Natural killer cell treated with Interleukin-12 subunit alpha and Interleukin-12 subunit beta and Interleukin-15 and Interleukin-18, amount 100 ng/mL, for 72 hours (primary cell): ENCODE measurements at places on chromosomes 12 and 14. TPM values are rescaled to one million over a fixed set of nuclear protein-coding genes. Genes with fewer than 3 reads are reported as not detected.

MYBPC1 gene
- total RNA-seq, result not detected

DNA sequence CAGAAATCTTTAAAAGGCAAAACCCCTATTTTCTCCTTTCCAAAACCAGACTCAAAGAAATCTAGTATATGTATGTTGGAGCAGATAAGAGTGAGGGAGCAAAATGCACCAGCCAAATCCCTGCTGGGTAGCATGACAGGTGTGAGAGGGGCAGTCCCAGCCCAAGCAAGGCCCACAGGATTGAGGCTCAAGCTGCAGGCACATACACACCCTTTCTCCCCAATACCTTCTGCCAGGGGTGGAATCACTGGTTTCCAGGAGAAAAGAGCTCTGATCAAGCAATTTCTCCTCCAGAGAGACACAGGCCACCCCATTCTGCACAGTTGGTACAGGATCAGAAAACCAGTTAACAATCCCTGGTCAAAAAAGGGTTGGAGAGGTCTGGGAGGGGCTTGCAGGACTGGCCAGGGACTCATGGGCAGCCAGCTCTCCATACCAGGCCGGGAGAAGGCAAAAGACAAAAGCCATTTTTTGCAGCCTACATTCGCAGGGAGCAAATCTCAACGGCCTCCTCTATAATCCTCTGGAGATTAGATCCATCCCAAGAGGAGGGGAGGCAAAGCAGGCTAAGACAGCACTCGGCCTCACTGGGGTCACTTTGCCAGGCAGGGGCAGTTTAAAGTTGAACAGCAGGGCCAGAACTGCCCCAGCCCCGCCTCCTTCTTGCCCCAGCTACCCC is 2.1 kb downstream of the KMT2D start:
- no peak for DNase-seq
- peak overlapping the region; percentile 67 for H3K27ac ChIP-seq
- H3K4me1 ChIP-seq, result peaks cover 48% of the 10 kb centered on the region
- no peaks in the 10 kb centered on the region for H3K27me3 ChIP-seq
- H3K36me3 ChIP-seq, result peaks cover 5% of the 10 kb centered on the region

SERPINA1 gene
- 0.38 TPM for total RNA-seq

SERPINA12 gene
- not detected for total RNA-seq

DNA sequence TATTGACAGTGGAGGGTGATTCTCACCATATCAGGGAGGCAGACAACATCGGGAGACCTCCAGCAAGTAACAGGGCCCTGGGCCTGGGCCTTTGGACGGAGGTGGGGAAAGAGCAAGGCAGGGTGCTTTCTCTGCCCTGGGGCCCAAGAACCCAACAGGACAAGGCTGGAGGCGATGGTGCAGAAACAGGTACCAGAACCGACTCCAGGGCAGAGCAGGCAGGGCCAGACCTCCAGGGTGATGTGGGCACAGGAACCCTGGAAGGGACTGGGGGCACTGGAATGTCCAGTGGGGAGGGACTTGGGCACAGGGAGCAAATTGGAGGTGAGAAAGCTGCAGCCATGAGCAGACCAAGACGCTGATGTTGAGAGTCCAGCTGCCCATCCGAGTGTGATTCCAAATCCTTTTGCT is 44.4 kb downstream of the PRMT8 start:
- no peaks in the 10 kb centered on the region for H3K36me3 ChIP-seq
- DNase-seq, result no peak
- H3K4me1 ChIP-seq, result no peaks in the 10 kb centered on the region

- H3K36me3 ChIP-seq, result no peaks in the 10 kb centered on the region
- H3K4me1 ChIP-seq, result peaks cover 4% of the 10 kb centered on the region
- DNase-seq, result no peak
- no peak overlapping the region for H3K4me3 ChIP-seq
- no peaks in the 10 kb centered on the region for H3K27me3 ChIP-seq
Measured at GRCh38 chr14:105224845-105225570, 23.3 kb upstream of the BTBD6 start.

- no peak overlapping the region for H3K4me3 ChIP-seq
Measured at GRCh38 chr14:98826618-98827017, 445.4 kb downstream of the BCL11B start.

GPX2 gene
- total RNA-seq, result not detected

- no peak overlapping the region for H3K4me3 ChIP-seq
- peaks cover 15% of the 10 kb centered on the region for H3K36me3 ChIP-seq
- peak overlapping the region; percentile 78 for H3K27ac ChIP-seq
- no peak for DNase-seq
Measured at GRCh38 chr12:104555648-104556047, 98.9 kb downstream of the CHST11 start.

DNA sequence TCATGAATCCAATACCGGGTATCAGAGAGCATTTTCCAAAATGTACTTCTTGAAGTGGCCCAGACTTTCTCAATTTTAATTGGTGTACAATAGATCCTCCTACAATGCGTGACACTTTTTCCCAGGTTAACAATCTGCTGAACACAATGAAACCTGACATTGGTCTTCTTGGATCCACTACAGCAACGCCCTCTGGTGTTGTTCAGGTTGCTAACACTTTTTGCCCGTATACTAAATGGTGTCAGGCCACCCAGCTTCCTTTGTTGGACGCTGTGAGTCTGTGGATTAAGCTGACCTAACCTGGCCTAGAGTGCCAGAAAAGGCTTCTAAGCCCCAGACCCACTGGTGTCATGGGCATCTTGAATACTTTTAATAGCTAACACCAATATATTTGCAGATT is 89.2 kb downstream of the KCNK10 start:
- DNase-seq, result no peak
- H3K27ac ChIP-seq, result no peak overlapping the region
- no peaks in the 10 kb centered on the region for H3K4me1 ChIP-seq
- H3K36me3 ChIP-seq, result peaks cover 6% of the 10 kb centered on the region

- H3K27ac ChIP-seq, result no peak overlapping the region
- no peak overlapping the region for H3K4me3 ChIP-seq
- H3K27me3 ChIP-seq, result no peaks in the 10 kb centered on the region
Measured at GRCh38 chr12:71197460-71197859, 39.7 kb upstream of the TSPAN8 start.

LHX5 gene
- not detected for total RNA-seq

DNA sequence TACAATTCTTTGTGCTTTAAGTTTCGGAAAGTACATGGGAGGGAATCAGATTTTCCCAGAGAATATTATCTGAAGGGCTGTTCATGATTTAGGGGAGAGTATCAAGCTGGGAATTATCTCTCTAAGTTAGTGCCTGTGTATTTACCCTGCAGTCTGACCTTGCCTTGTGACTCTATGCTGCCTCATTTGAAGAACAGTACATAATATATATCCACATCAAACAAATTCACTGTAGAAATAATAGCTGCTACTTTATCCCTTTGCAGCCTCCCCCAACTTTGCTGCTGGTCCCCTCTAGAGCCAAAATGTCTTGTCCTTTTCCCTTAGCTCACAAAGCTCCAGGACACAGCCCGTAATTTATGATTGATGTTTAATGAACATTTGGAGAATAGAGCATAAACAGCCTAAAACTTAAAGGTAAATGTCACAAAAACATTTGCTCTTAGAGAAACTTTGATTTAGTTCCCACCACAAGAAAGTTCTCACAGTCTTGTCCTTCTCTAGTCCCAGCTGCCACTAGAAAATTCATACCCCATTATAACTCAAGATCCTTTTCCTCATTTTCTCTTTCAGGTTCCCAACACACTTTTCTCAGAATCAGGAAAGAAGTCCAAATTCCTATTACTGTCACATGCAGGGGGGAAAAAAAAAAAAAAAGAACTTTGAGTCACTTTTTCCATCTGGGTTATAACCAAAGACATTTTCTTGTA is 1009.6 kb downstream of the FLRT2 start:
- no peak overlapping the region for H3K4me3 ChIP-seq
- no peak for DNase-seq
- no peaks in the 10 kb centered on the region for H3K27me3 ChIP-seq
- H3K36me3 ChIP-seq, result no peaks in the 10 kb centered on the region
- no peak overlapping the region for H3K27ac ChIP-seq
- H3K4me1 ChIP-seq, result no peaks in the 10 kb centered on the region

ADAM21 gene
- total RNA-seq, result not detected

KLRG1 gene
- 23.2 TPM for total RNA-seq

AKAP3 gene
- 0.86 TPM for total RNA-seq

GRCh38 chr14:23398348-23398747 is 9.7 kb downstream of the MYH6 start:
- H3K4me3 ChIP-seq, result no peak overlapping the region
- H3K4me1 ChIP-seq, result no peaks in the 10 kb centered on the region
- peaks cover 11% of the 10 kb centered on the region for H3K27me3 ChIP-seq
- DNase-seq, result no peak
- no peaks in the 10 kb centered on the region for H3K36me3 ChIP-seq

PLEK2 gene
- total RNA-seq, result not detected

TMPRSS12 gene
- total RNA-seq, result not detected

GRCh38 chr14:90628825-90629224 is 187.4 kb downstream of the TTC7B start:
- H3K4me1 ChIP-seq, result no peaks in the 10 kb centered on the region
- no peak overlapping the region for H3K27ac ChIP-seq
- H3K27me3 ChIP-seq, result no peaks in the 10 kb centered on the region
- H3K4me3 ChIP-seq, result no peak overlapping the region
- H3K36me3 ChIP-seq, result no peaks in the 10 kb centered on the region
- DNase-seq, result no peak

ADSS1 gene
- total RNA-seq, result 0.61 TPM

- H3K36me3 ChIP-seq, result no peaks in the 10 kb centered on the region
- H3K4me3 ChIP-seq, result no peak overlapping the region
- H3K4me1 ChIP-seq, result no peaks in the 10 kb centered on the region
- no peak overlapping the region for H3K27ac ChIP-seq
Measured at GRCh38 chr14:30138567-30138966, 210.9 kb upstream of the PRKD1 start.

DNA sequence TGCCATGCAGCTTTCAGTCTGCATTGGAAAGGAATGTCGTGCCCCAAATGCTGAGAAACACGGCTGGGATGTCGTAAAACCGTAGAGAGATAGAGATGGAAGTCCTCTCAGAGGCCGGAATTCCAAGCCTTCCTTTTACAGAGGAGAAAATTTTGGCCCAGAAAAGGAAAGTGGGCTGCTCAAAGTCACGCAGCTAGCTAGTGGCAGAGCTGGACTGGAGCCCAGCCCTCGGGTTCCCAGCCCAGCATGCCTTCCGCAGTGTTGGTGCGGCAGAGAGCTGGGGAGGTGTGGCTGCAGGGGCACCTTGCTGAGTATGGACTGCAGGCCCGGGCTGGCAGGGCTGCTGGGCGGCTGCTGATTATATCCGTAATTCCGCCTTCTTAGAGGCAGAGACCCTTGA is 50.3 kb downstream of the KCNA1 start:
- no peak overlapping the region for H3K4me3 ChIP-seq
- no peaks in the 10 kb centered on the region for H3K4me1 ChIP-seq
- H3K27me3 ChIP-seq, result peaks cover 74% of the 10 kb centered on the region
- no peak overlapping the region for H3K27ac ChIP-seq
- no peaks in the 10 kb centered on the region for H3K36me3 ChIP-seq

FOXG1 gene
- total RNA-seq, result not detected

DNA sequence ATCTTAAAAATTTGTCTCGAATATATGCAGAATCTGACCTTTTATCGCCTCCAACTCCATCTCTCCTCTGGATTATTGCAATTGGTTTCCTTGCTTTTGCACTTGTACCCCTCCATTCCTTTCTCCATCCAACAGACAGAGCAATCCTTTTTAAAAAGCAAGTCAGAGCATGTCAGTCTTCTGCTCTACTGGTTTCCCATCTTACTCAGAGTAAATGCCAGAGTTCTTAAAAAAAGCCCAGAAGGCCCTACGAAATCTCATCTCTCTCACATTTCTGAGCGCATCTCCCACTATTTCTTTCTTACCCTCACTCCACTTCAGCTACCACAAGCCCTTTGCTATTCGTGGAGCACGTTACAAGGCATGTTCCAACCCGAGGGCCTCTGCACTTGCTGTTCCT is 236.9 kb upstream of the DDHD1 start:
- H3K4me3 ChIP-seq, result no peak overlapping the region
- no peaks in the 10 kb centered on the region for H3K27me3 ChIP-seq
- H3K27ac ChIP-seq, result no peak overlapping the region
- H3K4me1 ChIP-seq, result no peaks in the 10 kb centered on the region
- DNase-seq, result no peak

- H3K27me3 ChIP-seq, result no peaks in the 10 kb centered on the region
- no peak overlapping the region for H3K4me3 ChIP-seq
- no peak for DNase-seq
- no peaks in the 10 kb centered on the region for H3K36me3 ChIP-seq
- no peaks in the 10 kb centered on the region for H3K4me1 ChIP-seq
Measured at GRCh38 chr14:79511146-79511545, 700.2 kb downstream of the DIO2 start.

DNA sequence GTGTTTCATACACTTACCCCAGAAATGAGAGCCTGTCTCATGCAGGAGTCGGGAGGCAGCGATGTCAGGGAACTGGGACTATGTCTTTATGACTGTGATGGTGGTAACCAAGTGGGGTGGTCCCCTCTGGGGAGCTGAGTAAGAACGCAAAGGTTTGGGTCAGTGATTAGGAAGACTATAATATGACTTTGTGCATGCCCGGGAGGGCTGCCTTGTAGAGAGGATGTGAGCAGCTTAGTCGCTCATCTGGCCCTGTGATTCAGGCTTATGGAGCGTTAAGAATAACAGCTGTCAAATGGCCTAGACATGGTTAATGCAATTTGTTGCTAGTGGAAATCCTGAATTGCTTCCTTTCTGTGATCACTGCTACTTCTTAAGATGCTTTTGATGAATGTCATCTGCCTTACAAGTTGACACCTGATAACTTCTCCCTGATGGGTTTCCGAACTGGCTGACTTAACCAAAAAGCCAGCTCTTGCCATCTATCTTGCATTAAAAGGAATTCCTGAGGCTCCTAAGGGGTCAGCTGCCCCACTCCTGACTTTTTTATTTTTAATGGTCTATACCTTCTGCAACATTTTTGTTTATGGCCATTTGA is 35.4 kb upstream of the AACS start:
- DNase-seq, result no peak
- H3K36me3 ChIP-seq, result no peaks in the 10 kb centered on the region

CLEC1B gene
- total RNA-seq, result not detected

- H3K36me3 ChIP-seq, result no peaks in the 10 kb centered on the region
- no peaks in the 10 kb centered on the region for H3K27me3 ChIP-seq
- peak overlapping the region; percentile 57 for H3K27ac ChIP-seq
- peaks cover 63% of the 10 kb centered on the region for H3K4me1 ChIP-seq
- H3K4me3 ChIP-seq, result peak overlapping the region; percentile 57
Measured at GRCh38 chr12:111412007-111412829, 6.5 kb downstream of the SH2B3 start.

- no peaks in the 10 kb centered on the region for H3K27me3 ChIP-seq
- H3K36me3 ChIP-seq, result no peaks in the 10 kb centered on the region
- H3K4me1 ChIP-seq, result no peaks in the 10 kb centered on the region
- no peak overlapping the region for H3K4me3 ChIP-seq
Measured at GRCh38 chr12:122785503-122785902, 11.1 kb downstream of the CCDC62 start.

TMEM30B gene
- 1.2 TPM for total RNA-seq
